ENCODE measurements at places on chromosomes 2 and 18.

- no peak for DNase-seq
Observed at GRCh38 chr2:66869076-66869475, 434.2 kb downstream of the MEIS1 start.

GRCh38 chr2:60356346-60356745 is 197.1 kb downstream of the BCL11A start:
- DNase-seq: no peak

GRCh38 chr2:57918126-57918525 is 128.5 kb upstream of the VRK2 start:
- no peak for DNase-seq

DNA sequence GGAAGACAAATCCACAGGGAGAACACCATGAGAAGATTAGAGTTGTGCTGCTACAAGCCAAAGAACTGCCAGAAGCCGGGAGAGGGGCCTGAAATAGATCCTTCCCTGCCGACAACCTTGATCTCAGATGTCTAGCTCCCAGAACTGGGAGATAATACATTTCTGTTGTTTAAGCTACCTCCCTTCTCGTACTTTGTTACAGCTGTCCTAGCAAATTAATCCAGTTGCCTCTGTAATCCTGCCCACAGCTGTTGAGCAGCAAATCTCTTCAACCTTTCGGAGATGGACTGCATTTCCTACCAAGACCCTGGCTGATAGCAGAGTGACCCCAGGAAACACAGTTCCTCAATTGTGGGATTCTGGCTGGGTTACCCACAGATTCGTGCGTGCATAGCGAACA is 2.6 kb upstream of the TBC1D8 start:
- DNase-seq: no peak

DNA sequence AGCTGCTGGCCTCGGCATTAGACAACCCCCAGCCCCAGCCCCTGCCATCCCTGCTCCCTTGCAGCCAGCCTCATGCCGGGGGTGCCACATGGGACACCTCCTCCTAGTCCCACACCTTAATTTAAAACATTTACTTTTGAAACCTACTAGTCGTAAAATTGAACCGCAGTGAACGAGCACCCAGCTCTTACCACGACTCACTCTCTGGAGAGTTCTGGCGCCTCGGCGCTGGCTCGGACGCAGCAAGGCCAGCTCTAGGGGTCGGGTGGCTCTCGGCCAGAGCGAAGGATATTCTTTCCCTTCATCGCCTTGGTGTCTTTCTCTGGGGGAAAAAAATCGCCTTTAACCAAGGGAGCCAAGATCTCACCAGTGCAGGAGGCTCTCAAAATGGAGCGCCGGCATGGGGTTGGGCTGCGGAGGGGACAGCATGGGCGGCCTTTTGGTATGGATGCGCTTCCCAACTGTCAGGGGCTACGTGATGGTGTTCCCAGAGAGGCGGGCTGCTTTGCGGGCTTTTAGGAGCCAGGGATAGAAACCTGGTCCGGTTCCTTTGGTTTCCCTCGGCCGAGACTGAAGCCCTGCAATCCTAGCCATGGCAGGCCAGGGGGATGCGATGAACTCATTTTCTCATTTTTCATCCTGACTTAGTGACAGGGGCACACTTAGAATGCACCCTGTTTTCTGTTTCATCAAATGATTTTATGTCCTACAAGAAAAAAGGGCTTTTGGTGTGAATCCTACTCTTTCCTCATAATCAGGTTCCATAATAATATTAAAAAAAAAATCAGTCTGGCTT is 2.0 kb downstream of the HPCAL1 start:
- DNase-seq: no peak

DNA sequence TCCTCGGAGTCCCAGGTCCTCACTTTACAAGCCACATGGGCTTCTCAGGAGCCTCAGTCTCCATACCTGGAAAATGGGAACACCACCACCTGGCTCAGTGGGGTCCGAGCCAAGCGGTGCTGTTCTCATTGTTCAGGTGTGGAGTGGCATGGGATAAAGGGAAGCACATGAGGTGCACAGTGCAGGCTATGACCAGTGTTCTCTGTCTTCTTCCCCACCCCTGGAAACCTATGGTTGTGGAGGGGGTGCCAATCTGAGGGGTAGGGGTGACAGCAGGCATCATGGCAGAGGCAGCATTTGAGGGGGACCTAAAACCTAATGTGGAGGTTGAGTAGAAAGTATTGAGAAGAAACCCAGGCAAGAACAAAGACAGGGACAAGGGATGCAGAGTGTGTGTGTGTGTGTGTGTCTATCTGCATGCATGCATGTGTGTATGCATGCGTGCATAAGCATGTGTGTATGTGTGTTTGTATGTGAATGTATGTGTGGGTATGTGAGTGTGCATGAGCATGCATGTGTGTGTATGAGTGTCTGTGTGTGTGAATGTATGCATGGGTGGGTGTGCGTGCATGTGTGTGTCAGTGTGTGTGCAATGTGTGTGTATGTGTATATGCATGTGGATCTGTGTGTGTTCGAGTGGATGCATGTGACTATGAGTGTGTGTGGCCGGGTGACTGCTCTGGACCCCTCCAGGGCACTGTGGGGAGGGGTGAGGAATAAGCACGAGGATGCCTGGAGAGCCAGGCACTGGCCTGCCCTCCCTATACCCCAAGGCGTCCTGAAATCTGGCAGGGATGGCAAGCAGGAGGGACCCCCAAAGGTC is 4.0 kb downstream of the KIF1A start:
- DNase-seq: no peak

- DNase-seq: no peak
Observed at GRCh38 chr2:19408592-19408991, 50.2 kb upstream of the OSR1 start.

- no peak for DNase-seq
Observed at GRCh38 chr2:196159221-196159892, 12.0 kb downstream of the STK17B start.

GRCh38 chr18:75209129-75209950 is at the start of gene PTGR3:
PTGR3 (minus strand) TSS chr18:75209139; CDS start chr18:75209058, 81 bp downstream.
- DNase-seq: peak; percentile 64

DNA sequence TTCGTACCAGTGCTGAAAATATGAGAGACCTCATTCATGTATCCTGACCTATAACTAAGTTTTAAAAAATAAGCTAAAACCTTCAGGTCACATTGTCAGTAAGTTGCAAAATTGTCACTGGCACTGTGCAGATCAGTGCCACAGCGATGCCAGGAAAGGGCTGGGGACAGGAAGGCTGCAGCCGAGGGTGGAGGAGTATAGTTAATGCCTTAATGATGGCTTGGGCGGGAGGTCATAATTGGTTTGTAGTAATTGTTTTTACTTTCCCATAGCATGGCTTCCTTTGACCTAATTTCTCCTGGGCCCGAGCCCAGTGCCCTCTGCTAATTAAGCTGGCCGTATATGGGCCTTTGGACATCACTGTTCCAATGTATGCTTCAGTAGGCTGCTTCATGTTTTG is 47.2 kb upstream of the RAB12 start:
- DNase-seq: no peak
